ENCODE measurements at places on chromosomes 12 and 14. TPM values are rescaled to one million over a fixed set of nuclear protein-coding genes. Genes with fewer than 3 reads are reported as not detected.

ANAPC7 gene
- total RNA-seq = 69.7 TPM

USP44 gene
- total RNA-seq = 2.9 TPM

CLEC12A gene
- total RNA-seq = 1.8 TPM

FZD10 gene
- not detected for total RNA-seq

ALDH2 gene
- total RNA-seq = 0.57 TPM

ASCL1 gene
- total RNA-seq = not detected

PGF gene
- total RNA-seq = 0.14 TPM

MYH7 gene
- total RNA-seq = not detected

ARHGEF25 gene
- total RNA-seq = 1.0 TPM

TPPP2 gene
- total RNA-seq = not detected

RIMBP2 gene
- total RNA-seq = not detected

INHBC gene
- total RNA-seq = not detected

HIGD1C gene
- total RNA-seq = not detected

GPR68 gene
- total RNA-seq = 36.1 TPM

SLC25A21 gene
- total RNA-seq = not detected

KRT75 gene
- not detected for total RNA-seq

LRRC10 gene
- total RNA-seq = not detected

TULP3 gene
- total RNA-seq = 7.0 TPM

SERPINA1 gene
- 0.16 TPM for total RNA-seq

CMKLR1 gene
- not detected for total RNA-seq

LRP6 gene
- total RNA-seq = 0.80 TPM

ERBB3 gene
- 0.84 TPM for total RNA-seq

GPD1 gene
- total RNA-seq = 0.41 TPM

Data from T-helper 2 cell treated with Interferon-gamma antibody and Interleukin-4, amounts not matched to agents 100 ng/mL and 5 ng/mL, for 36 hours (primary cell).